ENCODE measurements at places on chromosomes 3 and 15.

GRCh38 chr3:118997190-118997589, 37.5 kb downstream of the IGSF11 start:
- DNase-seq: no peak

DNA sequence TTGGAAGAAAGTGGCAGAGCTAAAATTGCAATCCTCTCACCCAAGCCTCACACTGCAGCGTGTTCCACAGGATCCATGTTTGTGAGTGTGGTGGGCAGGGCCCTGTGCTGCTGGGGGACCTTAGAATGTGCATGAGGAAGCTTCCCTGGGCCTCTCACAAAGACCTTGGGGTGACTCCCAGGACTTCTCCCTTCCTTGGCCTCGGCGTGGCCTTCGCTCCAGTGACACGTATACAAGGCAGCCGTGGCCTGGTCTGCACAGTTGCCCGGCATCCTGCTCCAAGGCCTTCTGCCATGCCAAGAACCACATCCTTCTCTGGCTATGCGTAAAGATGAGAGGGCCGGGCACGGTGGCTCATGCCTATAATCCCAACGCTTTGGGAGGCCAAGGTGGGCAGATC, 196.4 kb downstream of the UACA start:
- DNase-seq: peak; percentile 14

DNA sequence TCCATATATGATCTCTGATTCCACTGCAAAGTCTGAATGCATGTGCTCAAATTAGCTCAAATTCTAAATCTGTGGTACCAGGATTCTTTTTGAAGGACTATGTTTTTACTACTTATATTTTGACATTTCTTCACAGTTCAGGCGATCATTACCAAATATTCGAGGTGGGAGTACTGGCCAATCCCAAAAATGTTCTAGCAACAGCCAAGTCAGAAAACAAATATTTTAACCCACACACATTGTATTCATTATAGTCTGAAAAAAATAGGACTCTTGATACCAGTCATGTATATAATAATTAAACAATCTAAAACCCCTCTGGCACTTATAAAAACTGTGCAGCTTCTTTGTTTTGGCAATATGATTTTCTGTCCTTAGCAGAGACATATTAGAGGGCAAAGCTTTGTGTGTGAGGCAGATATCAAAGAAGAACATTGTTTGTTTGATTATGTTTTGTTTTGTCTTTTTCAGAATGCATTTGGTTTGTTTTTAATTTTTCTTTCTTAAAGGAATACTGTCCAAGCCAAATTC, 37.4 kb downstream of the FGF7 start:
- DNase-seq: no peak

GRCh38 chr15:62164014-62164395, 1.1 kb downstream of the C2CD4B start:
- no peak for DNase-seq

DNA sequence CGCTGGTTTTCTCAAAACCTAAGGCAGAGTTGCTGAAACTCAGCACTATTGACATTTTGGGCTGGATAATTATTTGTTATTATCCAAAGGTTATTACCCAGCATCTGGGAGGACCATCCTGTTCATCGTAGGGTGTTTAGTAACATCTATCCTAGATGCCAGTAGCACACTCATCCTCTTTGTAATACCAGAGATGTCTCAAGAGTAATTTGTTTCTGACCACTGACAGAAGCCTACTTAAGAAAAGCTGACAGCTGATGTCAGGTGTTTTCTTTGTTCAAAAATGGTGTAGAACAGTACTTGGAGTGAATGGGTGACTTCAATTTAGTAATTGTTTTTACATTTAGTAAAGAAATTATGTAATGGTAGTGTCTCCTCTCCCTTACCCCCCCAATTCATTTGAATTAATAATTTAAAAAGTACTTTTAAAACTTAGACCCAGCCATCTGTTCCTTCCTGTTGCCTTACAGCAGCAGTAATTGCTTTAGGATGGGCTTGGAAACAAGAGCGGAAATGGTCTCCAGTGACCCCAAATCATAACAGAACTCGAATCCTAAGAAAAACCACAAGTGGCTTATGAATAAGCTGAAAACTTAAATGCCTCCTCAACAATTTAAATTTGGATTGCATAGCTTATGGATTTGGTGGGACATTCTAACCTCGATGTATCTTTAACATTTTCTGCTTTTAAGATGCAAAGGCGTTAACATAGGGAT, 105.4 kb downstream of the PTPRG start:
- DNase-seq: no peak

DNA sequence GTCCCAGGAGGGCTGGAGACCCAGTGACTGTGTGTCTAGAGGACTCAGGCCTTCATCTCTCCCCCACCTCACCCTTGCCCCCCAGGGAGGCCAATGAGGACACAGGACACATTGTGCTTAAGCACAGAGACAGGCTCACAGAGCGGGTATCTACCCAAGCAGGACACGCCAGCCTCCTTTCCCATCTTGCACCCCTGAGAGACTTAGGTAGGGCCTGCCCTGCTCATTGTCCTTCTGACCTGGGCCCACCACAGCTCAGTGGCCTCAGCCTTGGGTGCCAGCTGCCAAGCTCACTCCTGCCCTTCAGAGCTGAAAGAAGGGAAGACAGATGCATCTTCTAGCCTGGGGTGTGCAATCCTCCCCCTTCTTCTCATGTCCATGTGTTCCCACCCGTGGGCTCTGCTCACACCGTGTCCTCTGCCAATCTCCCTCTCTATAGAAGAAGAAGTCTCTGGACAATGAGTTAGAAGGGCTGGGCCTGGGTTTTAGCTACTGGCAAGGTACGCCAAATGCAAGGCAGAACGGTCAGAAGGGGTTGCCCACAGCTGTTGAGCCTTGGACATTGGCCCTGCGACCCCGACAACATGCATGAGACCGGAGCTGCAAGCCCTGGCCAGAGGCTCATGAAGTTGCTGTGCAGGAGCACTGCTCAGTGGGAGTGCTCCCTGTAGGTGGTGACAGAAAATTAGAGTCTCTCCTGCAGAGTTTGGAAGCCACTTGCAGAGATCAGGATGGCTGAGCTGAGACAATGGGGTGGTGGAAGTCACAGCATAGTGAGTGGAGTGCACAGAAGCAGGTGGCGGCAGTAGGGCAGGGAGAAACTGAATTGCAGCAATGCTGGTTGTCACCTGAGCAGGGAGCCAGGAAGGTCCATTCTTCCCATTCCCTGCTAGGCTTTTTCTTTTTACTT, 32.8 kb downstream of the ACSBG1 start:
- DNase-seq: no peak

DNA sequence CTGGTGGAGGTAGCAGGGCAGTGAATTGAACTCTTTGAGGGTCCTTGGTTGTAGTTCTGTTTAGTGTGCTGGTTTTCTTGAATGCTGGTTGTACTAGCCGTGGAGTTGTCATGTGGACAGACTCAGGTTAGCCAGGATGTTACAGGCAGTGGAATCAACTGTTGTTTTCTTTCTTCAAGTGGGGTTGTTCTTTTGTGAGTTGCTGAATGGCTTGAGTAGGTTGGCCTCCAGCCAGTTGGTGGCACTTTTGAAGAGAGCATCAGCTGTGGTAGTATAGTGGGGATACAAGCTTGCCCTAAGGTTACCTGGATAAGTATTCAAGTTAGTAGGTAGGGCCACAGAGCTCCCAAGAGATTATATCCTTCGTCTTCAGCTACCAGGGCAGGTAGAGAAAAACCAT, 31.8 kb upstream of the RARB start:
- no peak for DNase-seq

DNA sequence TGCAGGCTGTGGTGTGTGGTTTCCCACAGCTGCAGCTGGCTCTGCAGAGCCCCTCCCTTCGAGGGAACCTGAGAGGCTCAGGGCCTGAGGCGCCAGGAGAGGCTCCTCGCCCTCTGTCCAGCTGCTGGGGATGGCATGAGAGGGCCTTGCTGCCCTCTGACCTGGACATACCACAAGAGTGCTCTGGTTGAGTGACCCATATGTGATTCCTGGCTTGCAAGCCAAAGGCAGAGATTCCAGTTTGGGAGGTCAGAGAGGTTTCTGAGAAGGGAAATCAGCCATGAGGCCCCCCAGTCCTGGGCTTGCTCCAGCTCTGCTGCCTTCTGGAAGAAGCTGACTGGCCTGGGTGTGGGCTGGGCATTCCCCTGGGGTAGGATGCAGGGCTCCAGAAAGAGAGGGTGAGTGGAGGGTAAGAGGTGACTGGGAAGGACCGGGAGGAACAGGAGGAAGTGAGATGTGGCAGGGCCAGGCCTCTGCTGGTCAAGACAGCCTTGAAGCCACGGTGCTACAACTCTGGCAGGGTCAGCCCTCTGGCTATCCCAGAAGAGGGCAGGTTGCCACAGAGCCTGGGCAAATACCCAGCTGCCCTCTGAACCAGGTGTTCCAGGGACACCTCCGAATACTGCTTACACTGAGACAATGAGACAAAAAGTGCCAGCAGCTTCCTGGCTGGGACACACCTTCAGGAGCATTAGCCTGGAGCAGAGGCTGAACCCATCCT, 16.0 kb upstream of the SRP14 start:
- peak; percentile 58 for DNase-seq

- no peak for DNase-seq
Measured at GRCh38 chr15:58378241-58379085, 53.3 kb upstream of the LIPC start.

DNA sequence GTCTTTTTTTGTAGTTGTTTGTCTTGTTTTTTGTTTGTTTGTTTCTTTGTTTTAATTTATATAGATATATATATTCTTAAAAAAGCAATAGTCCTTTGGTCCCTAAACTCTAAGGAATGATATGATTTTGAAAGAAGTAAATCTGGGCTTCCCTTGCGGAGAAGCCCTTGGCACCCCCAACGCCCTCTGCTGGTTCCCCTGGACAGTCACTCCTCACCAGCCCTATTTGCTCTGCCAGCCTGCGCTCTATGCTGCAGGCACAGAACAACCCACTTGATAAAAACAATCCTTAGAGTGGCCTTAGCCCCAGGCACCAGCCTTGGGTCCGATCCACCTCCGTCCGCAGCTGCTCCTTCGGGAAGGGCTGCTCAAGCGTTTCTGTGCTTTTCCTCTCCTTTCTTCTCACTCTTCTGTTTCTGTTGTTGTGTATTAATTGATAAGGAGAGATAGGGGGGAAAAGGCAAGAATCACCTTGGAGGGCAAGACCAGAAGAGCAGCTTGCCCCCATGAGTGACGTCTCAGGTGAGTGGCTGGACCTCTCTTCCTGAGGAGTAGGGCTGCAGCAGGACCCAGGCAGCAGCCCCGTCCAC, 13.7 kb upstream of the PARP6 start:
- DNase-seq: peak; percentile 64

DNA sequence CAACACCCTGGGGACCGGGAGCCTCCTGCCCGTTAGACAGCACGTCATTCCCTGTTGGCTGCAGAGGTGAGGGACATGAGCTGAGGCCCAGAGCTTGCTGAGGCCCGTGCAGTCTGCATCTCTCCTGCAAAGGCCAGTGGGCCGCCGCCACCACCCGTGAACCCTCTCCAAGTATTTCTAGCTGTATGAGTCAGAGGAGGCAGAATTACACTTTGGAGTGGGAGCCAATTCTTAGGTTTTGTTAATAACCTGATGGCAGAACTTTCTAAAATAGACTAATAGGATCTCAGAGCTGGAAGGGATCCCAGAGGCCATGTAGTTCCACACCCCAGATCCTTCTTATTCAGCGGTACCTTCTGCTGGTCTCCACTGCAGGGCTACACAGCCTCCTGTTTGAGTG, 335.2 kb upstream of the CTDSPL start:
- no peak for DNase-seq

DNA sequence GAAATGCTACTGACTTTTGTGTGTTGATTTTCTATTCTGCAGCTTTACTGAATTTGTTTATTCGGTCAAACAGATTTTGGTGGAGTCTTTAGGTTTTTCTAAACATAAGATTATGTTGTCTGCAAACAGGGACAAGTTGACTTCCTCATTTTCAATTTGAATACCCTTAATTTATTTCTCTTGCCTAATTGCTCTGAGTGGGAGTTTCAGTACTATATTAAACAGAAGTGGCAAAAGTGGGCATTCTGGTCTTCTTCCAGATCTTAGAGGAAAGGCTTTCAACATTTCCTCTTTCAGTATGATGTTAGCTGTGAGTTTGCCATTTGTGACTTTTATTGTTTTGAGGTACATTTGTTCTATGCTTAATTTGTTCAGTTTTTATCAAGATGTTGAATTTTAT, 268.5 kb downstream of the WNT5A start:
- DNase-seq: no peak

DNA sequence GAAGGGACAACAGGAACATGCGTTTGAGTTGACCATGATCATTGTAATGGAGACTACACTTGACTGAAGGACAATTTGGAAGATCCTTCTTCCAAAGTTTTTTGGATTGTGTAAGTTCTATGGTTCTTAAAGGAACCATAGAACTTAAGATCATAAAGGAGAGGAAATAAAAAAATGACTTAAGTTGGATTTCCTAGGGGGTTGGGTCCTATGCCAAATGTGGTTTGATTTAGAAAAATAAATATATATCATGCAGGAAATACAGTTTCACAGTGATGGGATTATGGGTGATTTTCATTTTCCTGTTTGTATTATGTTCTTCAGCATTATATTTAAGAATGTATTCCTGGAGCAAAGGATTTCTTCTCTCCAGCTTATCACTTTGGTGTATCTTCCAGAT, 305.5 kb upstream of the DPH6 start:
- no peak for DNase-seq

DNA sequence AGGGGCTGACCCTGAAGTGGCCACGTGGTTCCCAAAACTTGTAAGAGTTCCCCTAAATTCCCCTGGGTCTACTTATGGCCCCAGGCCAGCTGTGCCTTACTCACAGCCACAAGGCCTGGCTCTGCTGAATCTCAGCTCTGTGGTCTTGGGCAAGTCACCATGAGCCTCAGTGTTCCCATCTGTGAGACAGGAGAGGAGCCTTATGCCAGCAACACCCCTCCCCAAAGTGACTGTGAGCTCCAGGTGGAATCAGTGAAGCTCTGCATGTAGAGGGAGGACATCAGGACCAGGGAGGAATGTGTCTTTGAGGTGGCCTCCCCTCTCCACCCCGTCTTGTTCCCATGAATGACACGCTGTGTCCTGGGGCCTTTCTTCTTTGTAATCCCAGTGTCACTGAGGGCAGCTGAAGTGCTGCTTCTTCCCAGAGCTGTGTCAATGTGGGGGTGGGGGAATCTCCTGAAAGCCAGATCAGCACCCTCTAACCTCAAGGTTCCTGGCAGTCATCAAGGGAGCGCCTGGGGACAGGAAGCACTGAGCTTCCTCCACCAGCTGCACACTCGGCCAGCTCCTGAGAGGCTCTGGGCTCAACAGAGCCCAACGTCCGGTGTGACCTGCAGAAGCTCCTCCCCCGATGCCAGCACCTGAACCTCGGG, 258.9 kb downstream of the UACA start:
- peak; percentile 62 for DNase-seq

DNA sequence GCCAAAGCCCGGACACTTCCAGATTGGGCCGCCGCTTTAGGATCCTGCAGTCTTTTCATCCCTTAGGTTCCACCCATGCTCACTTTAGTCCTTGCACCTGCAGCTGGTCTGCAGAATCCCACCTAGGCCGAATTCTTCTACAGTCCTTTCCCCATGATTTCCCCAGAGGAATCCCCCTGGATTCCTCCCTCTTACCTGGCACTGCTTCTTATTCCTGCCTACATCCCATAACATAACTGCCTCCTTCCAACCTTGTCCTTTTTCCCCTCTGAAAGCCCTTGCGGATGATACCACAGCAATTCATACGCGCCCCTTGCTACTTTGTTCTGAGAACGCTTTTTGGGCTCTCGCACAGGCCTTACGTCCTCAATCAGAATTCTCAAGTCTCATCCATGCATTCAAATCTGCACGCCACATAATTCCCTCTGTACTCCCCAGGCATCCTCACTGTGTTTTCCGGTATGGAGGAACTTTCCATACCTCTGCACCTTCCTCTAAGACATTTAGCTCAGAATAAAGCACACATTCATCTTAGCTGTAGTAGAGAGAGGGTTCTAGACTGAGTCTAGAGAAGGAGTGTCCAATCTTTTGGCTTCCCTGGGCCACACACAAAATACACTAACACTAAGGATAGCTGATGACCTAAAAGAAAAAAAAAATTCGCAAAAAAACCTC, 619 bp downstream of the EIF2AK4 start:
- no peak for DNase-seq
